Daoy (cell line): ENCODE measurements at places on chromosomes 7 and 10.

DNA sequence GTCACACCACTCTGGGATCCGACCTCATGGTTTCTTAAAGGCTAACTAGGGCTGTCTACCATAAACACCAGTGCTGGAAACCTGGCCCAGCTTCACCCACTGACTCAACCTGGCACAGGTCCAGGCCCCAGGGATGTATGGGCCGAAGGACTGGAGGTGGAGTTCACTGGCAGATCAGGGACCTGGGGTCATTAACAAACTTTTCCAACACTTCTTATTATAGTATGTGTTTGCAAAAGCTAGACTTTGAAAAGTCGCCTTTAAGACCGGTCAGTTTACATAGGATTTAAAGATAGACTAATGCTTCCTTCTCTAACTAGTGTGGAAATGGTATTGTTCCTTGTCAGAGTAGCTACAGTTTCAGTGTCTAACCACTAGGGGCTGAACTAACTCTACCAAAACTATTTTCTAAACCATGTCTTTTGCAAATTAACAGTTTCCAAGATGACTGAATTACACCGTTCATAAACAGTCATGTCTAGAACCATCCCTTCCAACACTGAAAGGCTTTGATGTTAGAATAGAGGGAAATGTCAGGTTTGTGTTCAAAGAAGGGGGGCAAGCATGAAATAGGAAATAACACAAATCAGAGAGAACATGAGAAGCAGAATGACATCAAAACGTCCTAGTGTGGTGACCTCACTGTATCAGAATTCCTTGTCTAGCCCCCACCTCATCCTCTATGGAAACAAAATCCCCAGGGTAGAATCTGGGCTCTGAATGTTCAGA is 29.7 kb downstream of the STN1 start:
- DNase-seq, result peak; percentile 86

DNA sequence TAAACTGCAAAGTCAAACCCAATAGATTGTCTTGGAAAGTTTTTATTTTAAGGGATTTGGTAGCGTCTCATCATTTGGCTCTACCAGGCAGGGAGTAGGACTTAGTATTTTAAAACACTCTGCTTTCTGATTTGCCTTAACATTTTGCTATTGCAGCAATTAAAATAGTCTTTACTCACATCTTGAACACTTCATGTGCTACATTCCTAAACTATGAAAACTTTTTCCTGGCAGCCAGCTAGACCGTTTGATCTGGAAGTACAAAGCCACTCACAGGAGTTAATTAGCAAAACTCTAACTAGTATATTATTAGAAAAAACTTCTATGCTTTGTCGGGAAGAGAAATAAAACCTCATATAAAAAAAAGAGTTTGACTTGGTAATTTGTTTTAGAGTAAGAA is 111.4 kb downstream of the TFPI2 start:
- DNase-seq, result no peak

DNA sequence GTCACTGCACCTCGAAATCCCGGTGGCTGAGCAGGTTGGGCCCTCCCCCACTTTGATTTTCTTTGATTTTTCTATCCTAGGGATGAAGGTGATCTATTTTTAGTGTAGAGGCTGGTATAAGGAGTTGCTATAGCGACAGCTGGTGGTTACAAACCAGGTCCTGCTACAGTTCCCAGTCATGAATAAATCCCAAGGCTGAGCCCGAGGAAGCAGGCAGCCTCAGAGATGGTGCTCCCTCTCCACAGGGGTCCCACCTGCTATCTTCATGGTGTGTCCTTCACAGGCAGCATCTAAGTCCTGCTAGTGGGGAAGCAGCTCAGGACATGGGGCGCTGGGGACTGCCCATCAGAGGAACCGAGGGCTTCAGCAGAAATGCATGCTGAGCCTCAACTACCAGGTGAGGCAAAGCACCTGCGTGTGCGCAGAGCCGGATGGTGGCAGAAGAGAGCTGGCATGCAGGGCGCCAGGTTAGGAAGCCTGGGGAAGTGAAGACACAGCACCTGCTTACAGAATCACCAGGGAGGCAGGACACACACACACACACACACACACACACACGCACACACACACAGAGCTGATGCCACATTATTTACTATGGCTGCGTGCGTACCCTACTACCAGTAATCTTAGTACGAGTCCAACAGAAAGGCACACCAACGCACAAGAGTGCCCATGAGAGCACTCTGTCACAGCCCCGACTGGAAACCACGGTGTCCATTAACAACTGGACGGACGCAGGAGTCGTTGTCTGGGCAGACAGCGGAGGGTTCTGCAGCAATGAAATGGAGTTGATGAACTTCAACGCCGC is 150.9 kb downstream of the PRKAG2 start:
- DNase-seq, result no peak

DNA sequence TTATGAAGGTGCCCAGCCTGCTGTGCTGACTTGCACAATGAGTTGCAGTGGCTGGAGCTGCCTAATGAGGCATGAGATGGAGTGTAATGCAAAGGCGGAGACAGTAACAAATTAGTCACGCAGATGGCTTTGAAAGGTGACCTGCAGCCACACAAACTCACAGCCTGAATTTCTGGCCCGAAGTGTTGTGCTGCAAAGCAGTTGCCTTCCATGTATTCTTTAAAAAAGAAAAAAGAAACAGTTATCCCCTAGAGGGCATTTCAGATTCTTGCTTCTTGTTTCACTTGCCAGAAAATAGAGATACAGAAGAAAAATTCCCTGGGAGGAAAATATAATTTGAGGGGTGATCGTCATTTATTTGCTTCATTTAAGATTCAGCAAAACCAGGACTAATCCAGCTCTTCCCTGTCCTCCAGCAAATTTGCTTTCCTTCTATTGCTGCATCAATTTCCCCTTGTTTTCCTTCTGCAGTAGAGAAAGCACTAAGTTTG is 239.9 kb downstream of the ADRA2A start:
- no peak for DNase-seq

GRCh38 chr7:112421666-112422486 is 28.4 kb upstream of the IFRD1 start:
- no peak for DNase-seq

DNA sequence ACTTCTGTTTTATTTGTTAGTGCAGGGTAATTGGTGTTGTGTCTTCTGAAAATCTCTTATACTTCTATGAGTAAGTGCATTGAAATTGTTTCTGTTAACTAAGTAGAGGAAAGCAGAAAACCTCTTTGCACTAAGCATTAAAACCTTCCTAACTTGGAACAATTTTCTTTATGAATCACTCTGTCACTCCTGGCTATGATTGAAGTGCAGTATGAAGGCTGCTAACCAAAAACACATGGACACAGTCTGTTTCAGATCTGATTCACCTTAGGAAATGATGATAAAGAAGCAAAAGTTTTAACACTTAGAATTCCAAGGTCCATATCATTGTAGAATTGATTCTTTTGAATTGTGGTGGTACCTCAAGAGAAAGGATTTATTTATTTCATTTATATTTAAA is 41.9 kb downstream of the MET start:
- peak; percentile 69 for DNase-seq

GRCh38 chr10:91592266-91592975 is 40.5 kb downstream of the PPP1R3C start:
- DNase-seq, result no peak

- no peak for DNase-seq
Measured at GRCh38 chr10:11050301-11051287, 32.9 kb downstream of the CELF2 start.

DNA sequence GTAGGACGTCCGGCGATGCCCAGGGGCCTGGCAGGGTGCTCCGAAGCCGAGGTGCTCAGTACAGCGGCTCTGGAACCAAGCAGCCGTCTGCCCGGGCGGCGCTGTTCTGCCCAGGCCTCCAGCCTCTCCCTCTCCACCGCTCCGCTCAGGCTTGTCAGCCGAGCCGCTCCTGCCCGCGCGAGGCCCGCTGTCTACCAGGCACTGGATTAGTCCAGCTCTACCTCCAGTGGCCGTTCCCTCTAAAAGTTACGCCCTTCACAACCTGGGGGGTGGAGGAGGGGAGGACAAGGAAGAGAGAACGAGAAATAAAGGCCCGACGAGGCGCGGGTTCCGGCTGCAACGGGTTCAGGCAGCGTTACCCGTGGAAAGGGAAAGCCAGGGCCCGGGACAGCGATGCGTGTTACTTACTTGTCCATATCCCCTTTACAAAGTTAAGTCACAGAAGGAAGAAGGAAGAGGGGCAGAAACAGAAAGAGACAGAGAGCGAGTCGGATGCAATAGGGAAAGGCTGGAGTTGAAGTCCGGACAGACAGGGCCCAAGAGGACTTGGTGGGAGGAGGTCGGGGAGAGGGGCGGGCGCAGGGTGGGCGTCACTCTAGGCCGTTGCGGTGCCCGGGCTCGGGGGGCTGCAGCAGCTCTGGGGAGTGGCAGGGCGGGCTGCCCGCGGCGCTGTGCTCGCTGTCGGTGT is 2.8 kb downstream of the SP8 start:
- peak; percentile 77 for DNase-seq

- no peak for DNase-seq
Measured at GRCh38 chr7:142884286-142884640, 1.3 kb downstream of the TRPV6 start.

DNA sequence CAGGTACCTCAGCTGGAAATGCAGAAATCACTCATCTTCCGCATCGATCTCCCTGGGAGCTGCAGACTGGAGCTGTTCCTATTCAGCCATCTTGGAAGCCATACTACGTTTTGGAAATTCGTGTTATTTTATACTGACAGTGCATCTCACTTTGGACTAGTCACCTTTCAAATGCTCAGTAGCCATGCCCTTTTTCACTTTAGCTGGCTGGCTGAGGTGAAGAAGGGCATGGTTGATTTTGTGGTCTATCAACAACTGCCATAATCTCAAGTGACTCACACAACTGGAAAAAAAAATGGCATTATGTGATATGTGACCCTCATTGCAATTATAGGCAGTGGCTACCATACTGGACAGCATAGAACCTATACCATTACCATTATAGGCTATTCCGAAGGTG is 100.5 kb downstream of the CCDC71L start:
- DNase-seq, result no peak

- DNase-seq, result no peak
Measured at GRCh38 chr7:139772115-139772514, 5.7 kb downstream of the HIPK2 start.
